ENCODE measurements at places on chromosomes 12 and 14. TPM values are rescaled to one million over a fixed set of nuclear protein-coding genes. Genes with fewer than 3 reads are reported as not detected.

Gene EPYC
- not detected for polyA plus RNA-seq

Gene REP15
- polyA plus RNA-seq = 1.6 TPM

Gene ATL1
- 1.7 TPM for polyA plus RNA-seq

Gene FOXN4
- polyA plus RNA-seq = not detected

Gene CCDC177
- polyA plus RNA-seq = 0.04 TPM
